Activated T-cell treated with anti-CD3 and anti-CD28 coated beads, Interleukin-2, amount 50 U/mL, for 48 hours (primary cell): ENCODE measurements at places on chromosomes 7 and 10.

- DNase-seq: no peak
Observed at GRCh38 chr7:106283501-106283830, 1.3 kb downstream of the NAMPT start.

GRCh38 chr7:146961617-146962016, 845.0 kb downstream of the CNTNAP2 start:
- DNase-seq: no peak

- no peak for DNase-seq
Observed at GRCh38 chr7:30505174-30505697, 607 bp upstream of the GGCT start.

DNA sequence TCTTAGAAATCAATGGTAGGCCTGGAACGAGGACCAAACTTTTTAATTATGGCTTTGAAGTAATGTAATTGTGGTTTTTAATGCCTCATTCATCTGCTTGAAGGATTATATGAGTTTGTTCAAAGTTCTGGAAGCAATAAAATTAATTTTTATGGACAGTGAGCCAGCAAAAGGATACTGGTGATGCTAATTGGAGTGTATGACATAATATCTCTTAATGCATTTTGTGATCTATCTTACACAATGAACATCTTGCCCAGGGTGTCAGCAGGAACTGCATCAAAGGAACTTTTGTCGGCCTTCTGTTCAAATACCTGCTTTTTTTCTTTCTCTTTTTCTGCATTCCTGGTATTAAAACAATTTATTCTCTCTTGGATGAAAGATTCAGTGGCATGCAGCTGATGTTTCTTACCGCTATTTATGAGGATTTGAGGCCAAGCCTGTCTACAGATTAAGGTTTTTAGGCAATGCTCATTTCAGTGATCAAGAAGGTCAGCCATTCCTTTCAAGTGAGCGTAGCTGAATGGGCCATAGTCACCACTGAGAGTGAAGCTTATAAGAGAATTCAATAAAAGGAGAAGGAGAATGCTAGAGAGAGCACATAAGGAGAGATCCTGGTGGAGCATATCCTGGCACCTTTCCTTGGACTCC, 974.8 kb downstream of the SORCS3 start:
- no peak for DNase-seq

- DNase-seq: no peak
Observed at GRCh38 chr10:69338133-69338456, 59.8 kb downstream of the HK1 start.

- DNase-seq: no peak
Observed at GRCh38 chr7:149850716-149851115, 12.5 kb downstream of the ZNF862 start.

DNA sequence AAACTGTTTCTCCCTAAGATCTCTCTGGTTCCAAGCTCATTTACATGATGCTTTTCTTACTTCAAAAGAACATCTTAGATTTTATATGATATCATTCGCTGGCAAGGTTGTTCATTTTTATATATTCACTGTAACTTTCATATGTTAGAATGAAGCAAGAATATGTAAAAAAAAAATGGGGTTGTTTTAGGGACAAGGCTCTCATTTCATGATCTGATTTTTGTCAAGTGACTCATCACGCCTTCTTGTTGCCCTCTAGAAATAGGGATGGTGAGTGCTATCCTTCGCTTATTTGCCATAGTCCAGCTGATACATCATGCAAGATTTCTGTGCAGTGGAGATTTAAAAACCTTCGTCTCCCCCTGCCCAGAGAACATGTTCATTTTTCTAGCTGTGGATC, 14.0 kb upstream of the CELF2 start:
- DNase-seq: no peak

- no peak for DNase-seq
Observed at GRCh38 chr10:29947701-29948060, 111.7 kb downstream of the JCAD start.

DNA sequence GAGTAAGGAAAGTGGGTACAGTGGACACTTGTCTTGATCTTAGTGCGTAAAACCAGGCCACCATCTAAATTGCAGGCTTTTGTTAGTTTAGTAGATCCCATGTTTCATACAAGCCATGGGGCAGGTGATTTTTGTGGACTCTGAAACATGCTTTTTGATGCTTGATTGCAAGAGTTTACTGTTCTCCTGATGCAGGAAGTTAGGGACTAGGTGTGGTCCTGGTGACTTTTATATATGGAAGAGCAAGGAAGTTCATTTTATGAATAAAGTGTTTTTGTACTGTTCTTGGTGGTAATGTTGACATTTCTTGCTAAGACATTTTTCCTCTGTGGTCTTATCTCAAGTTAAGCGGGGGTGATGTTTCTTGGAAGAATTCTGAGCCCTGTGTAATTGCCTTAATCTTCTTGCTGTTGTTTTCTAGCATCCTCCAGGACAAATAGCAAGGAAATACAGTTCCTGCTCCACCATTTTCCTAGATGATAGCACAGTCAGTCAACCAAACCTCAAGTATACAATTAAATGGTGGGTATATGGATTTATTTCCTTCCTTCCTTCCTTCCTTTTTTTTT, 89.0 kb upstream of the GJD4 start:
- DNase-seq: no peak

GRCh38 chr10:26499426-26499825, 61.3 kb downstream of the APBB1IP start:
- no peak for DNase-seq

- DNase-seq: no peak
Observed at GRCh38 chr7:87231258-87231657, 11.7 kb upstream of the TMEM243 start.

GRCh38 chr10:125201791-125202622, 41.6 kb upstream of the CTBP2 start:
- no peak for DNase-seq

GRCh38 chr10:34295142-34295548, 520.0 kb downstream of the PARD3 start:
- DNase-seq: no peak

DNA sequence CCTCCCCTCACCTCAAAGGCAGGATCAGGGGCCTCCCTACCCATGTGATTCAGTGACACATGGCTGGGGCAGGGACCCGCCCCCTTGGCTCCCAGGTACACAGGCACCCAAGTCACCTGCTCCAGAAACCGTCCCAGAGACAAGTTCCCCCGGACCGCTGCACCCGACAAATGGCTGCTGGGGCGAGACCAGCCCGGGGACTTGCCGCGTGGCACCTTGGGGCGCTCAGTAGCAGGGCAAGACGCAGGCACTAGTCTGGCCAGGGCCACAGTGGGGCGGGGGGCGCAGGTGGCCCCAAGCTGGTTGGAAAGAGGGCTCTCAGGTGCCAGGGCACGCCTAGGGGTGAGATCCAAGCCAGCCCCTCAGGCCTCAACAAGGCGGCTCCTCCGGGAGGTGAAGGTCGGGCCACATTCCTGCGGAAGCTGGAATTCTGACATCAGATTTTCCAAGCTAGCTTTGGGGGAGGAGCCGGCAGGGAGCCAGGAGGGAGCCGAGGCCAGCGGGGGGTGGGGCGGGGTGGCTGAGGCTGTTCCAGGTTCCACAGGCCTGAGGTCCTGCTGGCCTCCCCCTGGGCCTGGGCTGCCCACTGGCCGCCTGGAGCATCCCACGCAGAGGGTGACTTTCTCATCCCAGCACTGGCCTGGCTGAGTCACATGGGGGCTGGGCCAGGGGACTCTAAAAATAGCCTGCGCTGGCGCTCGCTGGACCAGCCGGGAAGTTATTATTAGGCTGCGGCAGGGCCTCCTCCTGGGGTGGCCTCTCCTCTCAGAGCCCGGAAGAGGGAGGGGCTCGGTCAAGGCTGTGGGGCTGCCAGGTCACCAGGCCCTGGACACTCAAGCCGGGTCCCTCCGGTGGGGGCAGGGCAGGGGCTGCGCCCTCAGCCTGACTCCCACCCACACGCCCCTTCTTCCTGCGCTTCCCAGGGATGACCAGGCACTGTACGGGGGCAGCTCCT, 20.5 kb upstream of the INPP5A start:
- DNase-seq: no peak

DNA sequence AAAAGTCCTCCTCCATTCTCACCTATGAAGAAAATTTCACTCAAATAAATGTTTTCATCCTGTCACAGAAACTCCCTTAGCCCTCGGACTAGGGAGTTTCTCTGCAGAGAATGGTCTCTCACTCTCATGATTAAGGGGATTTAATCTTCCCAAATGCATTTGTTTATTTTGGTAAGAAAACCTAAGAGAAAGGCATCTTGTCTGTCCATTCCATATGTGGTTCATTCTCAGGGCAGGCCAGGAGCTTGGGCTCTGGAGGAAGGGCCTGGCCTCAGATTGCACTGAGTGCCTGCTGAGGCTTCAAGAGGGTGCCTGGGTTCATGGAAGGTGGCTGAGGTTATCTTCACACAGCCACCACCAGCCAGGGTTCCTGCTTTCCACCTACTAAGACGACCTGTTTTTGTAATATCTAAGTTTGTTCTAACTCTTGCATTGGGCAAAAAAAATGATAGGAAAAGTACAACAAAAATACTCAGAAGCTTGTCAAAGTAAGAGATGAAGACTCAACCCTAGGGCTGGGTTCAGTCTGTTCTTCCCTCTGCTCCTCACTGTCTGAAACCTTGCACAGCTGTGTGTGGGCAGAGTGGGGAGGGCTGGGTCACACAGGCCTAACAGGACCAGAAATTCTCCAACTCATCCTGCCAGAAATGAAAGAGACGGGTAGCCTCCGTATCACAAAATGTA, 186.7 kb downstream of the CXCL12 start:
- no peak for DNase-seq

DNA sequence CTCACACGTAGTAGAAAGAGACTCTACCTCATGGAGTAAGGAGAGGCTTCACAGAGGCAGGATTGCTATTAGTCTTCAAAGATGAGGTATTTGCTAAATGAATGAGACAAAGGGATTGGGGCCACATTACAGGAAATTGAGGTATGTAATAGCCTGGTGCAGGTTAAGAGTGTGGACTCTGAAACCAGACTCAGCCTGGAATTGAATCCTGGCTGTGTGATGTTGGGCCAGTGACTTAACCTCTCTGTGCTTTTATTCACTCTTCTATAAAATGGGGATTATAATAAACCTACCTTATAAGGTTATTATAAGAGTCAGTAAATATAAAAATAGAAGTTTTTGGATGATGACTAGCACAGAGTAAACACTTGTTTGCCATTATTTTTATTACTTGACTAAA, 64.7 kb upstream of the ATRNL1 start:
- DNase-seq: no peak

GRCh38 chr10:74000892-74001669, 3.2 kb downstream of the VCL start:
- DNase-seq: no peak

GRCh38 chr7:116177009-116177408, 33.3 kb upstream of the TES start:
- no peak for DNase-seq

DNA sequence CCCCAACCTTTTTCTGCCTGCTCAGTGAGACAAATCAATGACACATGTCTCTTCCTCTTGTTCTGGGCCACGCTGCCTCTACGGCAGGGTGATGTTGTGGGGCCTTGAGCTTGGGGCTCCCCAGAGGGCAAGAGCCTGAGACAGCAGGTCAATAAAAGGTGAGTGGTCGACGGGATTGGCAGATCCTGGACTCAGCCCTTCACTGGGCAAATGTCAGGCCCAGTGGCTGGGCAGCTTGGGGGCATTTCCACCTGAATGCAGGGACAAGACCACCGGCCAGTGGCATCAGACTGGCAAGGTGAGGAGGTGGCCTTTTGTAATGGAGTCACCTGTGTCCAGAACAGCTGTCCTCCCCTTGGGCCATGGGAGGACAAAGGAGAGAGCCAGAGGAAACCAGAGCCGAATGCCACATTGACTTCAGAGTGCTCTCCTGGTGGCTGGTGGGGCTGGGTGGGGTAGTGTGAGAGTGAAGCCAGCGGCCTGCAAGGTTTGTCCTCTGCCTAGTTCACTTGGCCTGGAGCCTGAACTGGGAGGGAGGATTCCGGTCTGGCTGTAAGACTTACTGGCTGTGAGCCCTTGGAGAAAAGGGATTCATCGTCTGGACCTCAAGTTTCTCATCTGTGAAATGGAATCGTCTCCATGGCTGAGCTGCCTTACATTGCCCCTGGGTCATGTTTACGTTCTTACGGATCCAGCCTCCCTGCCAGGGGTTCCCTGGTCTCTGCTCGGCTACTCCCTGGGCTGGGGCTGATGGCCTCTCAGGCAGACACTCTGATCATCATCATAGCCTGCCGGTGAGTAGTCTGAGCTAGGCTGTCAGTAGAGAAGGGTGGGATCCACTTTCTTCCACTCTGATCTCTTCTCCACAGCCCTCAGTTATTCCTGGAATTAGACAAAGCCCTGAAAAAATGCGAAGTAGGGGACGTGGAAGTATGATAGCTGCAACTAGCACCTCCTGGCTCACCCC, 25.4 kb upstream of the CRHR2 start:
- DNase-seq: no peak

GRCh38 chr7:26626687-26627086, 237.7 kb downstream of the SKAP2 start:
- no peak for DNase-seq

DNA sequence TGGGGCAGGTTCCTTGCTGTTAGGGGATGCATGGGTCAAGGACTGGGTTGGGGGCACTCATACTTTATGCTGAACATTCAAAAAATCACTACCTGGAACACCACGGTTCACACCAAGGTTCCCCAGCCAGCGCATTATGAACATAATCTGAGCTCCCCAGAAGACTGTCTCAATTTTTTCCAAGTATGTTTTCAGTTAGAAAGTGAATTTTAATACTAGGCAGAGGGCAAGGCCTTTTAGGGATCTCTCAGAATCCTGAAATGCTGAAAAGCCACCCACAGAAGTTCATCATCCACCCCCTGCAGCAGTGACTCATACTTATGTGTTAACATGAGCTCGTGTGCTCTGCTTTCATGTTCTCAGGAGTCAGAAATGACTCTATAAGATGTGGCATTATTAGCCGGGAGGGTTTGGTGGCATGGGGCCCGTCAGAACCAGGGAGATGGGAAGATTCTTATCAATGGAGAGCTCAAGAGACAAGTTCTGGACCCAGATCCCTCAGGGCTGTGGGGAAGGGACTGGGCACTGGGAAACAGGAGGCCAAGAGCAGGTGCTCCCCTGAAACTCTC, 185.2 kb upstream of the ITGB1 start:
- DNase-seq: peak; percentile 69

- DNase-seq: no peak
Observed at GRCh38 chr7:84060760-84061261, 133.8 kb downstream of the SEMA3A start.

DNA sequence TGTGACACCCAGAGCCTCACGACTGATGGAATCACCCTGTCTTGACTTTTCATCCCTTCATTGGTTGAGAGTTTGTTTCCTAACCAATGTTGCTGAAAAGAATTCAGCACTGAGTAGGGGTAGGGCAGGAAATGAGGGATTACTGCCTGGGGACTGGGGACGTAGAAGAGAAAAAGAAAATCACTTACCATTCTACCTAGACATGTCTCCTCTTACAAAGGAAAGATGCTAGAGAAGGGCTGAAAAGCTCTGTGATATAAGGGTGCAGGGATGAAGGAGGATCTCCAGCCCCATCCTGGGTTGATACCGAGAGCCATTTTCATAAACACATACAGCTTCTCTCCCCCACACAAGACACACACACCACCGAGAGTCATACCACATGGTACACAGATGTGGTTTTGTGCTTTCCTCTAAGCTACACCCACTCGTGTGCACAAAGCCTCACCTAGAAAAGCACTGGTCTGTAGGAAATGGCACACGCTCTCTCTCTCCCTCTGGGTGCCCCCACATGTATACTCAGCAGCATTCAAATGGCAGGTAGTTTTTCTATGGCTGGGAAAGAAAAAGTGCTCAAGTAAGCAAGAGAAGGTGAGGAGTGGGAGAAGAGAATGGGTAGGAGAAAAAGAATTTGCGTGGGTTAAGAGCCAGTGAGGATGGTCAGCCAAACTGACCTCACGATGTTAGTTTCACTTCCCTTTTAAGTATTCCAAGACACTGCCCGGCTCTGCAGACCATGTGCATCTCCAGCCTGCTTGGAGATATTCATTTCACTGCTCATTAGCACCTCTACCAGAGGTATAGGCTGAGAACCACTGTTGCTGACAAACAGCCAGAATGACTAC, 85.8 kb downstream of the CALD1 start:
- DNase-seq: peak; percentile 32
